CD4-positive, alpha-beta T cell treated with Interferon alpha-2 for 1 hour (primary cell): ENCODE measurements at places on chromosomes 5 and 9.

DNA sequence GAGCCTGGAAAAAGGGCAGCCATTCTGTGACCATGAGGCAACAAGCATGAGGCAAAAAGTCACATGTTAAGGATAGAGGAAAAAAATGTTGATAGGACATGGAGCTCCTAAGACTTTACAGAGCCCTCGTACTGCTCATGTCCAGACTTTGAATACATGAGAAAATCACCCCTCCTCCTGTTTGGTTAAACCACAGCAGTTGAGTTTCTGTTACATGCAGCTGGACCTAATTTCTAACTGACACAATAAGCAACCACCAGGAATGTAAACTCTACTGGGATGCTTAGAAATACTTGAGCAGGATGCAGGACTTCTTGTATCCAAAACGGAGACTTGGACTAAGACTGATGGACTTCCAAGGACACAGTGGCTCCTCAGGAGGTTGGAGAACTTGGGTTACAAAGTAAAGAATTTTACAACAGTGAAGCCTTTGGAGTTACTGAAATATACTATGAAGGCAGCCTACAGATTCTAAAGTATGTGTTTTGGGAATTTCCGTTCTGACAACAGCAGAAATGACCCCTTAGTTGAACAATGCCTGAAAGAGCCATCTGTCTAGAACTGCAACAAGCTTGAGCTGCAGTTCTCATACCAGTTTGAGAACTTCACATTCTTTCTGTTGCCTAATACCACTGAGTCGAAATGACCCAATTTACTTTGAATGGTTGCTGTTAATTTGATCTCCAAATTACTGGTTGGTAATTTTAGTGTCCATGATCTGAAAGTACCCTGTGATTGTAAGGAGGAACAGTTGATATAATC lies 268.9 kb downstream of the PIK3R1 start:
- DNase-seq: no peak

GRCh38 chr5:1111241-1111726 lies 579 bp downstream of the SLC12A7 start:
- peak; percentile 27 for DNase-seq

DNA sequence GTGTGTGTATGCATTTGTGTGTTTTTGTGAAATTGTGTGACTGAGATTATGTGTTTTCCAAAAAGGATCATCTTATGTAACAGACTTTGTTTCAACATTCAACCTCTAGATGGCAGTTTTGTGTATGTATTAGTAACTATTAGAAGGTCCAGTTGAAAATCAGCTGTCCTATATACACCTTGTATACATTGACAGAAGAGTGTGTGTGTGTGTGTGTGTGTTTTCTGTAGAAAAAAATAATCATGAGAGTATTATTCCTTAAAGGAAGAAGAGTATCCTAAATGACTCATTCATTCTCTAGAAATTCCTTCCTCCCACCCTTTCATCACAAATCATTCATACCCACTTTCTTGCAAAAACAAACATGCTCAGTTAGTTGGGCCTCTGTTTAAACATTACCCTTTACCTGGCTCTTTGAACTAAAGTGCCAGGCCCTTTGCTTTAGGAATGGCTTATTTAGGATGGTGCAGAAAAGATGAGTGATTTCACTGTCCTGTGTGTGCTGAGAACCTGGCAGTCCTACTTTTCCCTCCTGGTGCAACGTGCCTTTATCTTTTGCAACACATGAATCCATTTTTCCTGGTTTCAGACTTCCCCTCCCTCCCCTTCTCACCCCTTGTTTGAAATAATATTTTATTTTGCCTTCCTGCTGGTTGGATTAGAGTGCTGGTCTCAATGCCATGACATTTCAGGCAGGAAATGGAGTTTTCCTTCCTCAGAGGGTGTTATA lies 152.2 kb downstream of the ARHGAP26 start:
- no peak for DNase-seq

DNA sequence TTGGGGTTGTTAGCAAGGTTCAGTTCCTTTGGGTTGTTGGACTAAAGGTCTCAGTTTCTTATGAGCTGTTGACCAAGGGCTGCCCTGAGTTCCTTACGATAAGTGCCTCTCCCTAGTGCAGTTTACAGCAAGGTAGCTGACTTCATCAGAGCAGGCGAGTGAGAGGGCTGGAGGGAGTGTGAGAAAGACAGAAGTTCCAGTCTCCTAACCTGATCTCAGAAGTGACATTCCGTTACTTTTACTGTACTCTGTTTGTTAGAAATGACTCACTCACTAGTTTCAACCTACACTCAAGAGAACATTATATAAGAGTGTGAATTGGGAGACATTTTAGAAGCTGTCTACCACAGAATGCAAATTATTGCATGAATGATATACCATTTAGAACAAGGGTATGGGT lies 21.2 kb upstream of the IL31RA start:
- no peak for DNase-seq

GRCh38 chr5:14068136-14068535 lies 75.0 kb upstream of the TRIO start:
- no peak for DNase-seq
